ENCODE measurements at places on chromosomes 2 and 18.

GRCh38 chr2:219976871-219977270, 349.4 kb downstream of the SLC4A3 start:
- DNase-seq: no peak

GRCh38 chr2:239326831-239327535, 73.8 kb downstream of the HDAC4 start:
- peak; percentile 48 for DNase-seq

GRCh38 chr18:32301361-32301760, 111.5 kb downstream of the MEP1B start:
- no peak for DNase-seq

DNA sequence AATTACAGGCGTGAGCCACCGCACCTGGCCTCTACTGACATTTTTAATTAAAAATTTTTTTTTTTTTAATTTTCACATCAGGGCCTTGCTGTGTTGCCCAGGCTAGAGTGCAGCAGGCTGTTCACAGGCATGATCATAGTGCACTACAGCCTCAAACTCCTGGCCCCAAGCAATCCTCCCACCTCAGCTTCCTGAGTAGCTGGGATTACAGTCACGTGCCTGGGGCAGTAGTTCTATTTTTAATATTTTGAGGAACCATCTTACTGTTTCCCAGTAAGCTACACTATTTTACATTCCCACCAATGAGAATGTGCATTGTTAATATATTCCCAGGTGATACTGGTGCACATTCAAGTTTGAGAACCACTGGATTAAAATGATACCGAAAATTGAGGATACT, 92.7 kb downstream of the WDSUB1 start:
- no peak for DNase-seq

DNA sequence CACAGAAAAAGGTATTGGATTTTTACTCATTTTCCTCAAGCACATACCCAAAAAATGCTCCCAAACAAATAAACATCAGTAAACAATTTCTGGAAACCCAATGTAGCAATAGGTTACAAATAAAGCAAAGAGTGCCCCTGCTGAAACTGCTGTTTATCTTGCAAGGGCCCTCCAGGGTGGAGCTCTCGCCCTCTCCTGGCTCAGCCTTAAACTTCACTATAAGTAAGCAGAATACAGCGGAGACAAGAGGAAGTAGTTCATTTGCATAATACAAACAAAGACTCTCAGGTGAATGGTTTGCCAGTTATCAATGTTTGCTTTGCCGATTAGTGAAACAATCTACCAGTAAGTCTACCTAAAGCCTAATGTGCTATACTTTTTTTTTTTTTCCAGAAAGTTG, 437.6 kb downstream of the DLGAP1 start:
- no peak for DNase-seq

DNA sequence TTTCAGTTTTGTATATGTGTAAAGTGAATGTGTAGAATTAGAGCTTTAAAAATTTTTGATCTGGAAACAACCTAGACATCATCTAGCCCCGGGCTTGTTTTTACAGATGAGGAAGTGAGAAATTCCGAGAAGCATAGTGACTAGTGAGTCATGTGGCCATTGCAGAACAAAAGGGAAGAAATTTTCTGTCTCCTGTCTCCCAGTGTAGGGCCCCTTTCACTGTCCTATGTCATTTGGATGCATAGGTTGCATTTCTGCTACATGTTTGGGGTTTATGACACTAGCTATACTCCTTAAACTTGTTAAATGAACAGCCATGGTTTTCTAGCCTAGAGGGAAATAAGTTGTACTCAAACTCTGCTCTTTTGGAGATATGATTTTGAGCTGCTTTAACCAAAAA, 84.6 kb downstream of the PLCL1 start:
- DNase-seq: no peak

DNA sequence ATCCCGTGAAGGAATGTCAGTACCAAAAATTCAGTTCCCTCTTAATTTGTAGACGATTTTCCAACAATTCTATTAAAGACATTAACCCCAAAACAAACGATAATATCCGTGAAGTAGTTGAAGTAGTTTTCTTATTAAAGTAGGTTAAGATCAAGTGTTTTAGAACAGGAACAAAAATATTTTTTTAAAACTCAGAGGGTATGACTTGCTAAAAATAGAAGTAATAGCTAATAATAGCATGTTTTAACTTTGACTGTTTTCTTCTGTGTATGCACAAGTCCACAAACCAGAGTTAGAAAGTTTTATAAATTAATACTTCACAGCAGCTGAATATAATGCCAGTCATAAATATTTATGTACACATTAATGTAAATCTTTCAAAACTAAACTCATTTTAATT, 2.4 kb downstream of the DNAJC10 start:
- DNase-seq: no peak
